ENCODE measurements at places on chromosomes 2 and 18. TPM values are rescaled to one million over a fixed set of nuclear protein-coding genes. Genes with fewer than 3 reads are reported as not detected.

CYP1B1 gene
- total RNA-seq: 36.3 TPM

RAX gene
- total RNA-seq: not detected

SPEG gene
- 55.8 TPM for total RNA-seq

SNED1 gene
- 9.6 TPM for total RNA-seq

AGXT gene
- not detected for total RNA-seq

MBD1 gene
- 43.2 TPM for total RNA-seq

SERPINB13 gene
- not detected for total RNA-seq

TNS1 gene
- 6.0 TPM for total RNA-seq

MAL gene
- 171 TPM for total RNA-seq

REG3A gene
- total RNA-seq: not detected

DLGAP1 gene
- not detected for total RNA-seq

CRYBA2 gene
- not detected for total RNA-seq

CRYGB gene
- not detected for total RNA-seq

STARD6 gene
- not detected for total RNA-seq

FER1L5 gene
- 0.09 TPM for total RNA-seq

POTEI gene
- total RNA-seq: not detected

MZT2A gene
- 202 TPM for total RNA-seq

ZDBF2 gene
- 19.6 TPM for total RNA-seq

TMEM37 gene
- 1.2 TPM for total RNA-seq

MERTK gene
- 3.4 TPM for total RNA-seq

CD8B2 gene
- total RNA-seq: not detected

FSIP2 gene
- 0.22 TPM for total RNA-seq

CASP10 gene
- total RNA-seq: 16.9 TPM

PSTPIP2 gene
- not detected for total RNA-seq

CHST9 gene
- total RNA-seq: not detected

KCNG2 gene
- not detected for total RNA-seq

Data from PC-9 (cell line).